ENCODE measurements at places on chromosomes 4 and X.

- peak; percentile 66 for DNase-seq
These were observed 210 bp upstream of the SMIM10L2A start for GRCh38 chrX:135421537-135421931.

GRCh38 chrX:100477958-100478357 is 67.9 kb upstream of the PCDH19 start:
- DNase-seq, result no peak

DNA sequence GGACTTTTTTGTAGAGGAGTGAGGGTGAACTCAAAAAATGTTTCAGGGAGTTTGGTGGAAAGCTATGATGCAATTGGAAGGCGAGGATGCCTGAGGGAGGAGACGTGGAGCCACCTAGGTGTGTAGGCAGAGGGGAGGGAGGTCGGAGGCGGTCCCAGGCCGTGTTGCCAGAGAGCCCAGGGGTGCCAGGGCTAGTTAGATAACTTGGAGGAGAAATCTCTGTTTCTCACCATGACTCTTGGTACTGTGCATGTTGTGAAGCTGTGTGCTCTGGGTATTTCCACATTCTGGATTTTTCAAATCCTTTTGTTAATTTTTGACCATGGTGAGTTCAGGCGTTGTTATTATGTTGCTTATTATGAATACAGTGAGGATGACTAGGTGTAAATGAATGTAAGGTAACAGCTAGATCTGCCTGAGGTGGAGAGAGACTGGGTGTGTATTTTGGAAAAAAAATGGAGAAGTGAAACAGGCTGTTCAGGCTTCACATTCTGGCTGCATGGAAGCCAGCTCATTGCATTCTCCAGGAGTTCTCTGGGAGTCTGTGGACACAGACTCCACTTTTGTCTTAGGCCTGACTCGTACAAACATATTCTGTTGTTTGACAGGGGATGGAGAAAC is 4.5 kb downstream of the RAB9A start:
- DNase-seq, result no peak

GRCh38 chr4:142840516-142841123 is 5.5 kb downstream of the INPP4B start:
- no peak for DNase-seq

- DNase-seq, result no peak
These were observed 339.8 kb downstream of the PAPSS1 start for GRCh38 chr4:107380190-107380589.

GRCh38 chr4:140857111-140857510 is 100.9 kb upstream of the TBC1D9 start:
- DNase-seq, result no peak

DNA sequence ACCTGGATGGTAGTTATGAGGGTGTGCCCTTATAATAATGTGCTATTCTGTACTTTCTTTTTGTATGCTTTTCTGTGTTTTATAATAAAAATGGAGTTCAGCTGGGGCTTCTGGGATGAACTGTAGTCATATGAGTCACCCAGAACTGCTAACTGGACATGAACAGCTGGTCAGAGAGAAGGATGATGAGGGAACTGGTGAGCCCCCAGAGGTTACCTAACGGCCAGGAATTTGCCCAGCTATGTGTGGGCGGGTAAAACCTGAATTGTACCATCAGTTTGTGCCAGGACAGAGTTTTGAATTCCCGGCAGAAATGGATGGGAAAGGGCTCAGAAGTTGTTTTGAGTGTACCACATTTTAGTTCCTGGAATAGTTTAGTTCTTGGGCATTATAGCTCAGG is 138.0 kb upstream of the USP9X start:
- DNase-seq, result no peak

GRCh38 chrX:57595381-57595811 is 3.6 kb downstream of the ZXDB start:
- DNase-seq, result no peak

- DNase-seq, result no peak
These were observed 170.8 kb downstream of the TLL1 start for GRCh38 chr4:166043801-166044200.

DNA sequence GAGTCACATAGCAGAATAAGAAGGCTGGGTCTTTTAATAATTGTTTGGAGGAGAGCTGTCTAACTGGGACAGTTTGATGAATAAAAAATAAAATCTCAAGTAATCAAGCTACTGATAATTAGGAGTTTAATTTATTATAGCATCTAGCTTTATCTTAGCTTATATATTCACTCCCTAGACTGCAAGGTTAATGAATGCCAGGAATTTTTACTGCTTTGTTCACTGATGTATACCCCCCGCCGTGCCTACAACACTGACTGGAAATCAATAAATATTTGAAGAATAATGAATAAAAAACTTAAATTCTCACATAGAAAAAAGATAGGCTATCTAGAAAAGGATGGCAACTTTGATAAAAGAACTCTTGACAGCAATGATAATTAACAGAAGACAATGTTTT is 59.7 kb downstream of the IQCM start:
- no peak for DNase-seq

GRCh38 chr4:142707401-142707800 is 138.7 kb downstream of the INPP4B start:
- DNase-seq, result no peak

GRCh38 chr4:5044341-5044740 is 6.9 kb upstream of the STK32B start:
- no peak for DNase-seq

DNA sequence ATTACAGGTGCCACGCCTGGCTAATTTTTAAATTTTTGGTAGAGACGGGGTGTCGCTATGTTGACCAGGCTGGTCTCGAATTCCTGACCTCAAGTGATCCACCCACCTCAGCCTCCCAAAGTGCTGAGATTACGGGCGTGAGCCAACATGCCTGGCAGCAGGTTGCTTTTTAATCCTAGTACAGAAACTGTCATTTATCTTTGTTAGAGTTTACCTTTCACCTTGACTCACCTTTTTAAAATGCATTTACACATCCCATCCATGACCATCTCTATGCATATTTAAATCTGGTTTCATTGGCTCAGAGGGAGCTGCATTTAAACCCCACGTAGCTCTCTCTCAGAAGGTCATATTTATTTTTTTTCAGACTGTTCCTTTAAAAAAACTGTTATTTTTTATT is 31.9 kb downstream of the SLC16A2 start:
- no peak for DNase-seq

GRCh38 chr4:113397114-113397701 is 347.8 kb downstream of the ANK2 start:
- DNase-seq, result no peak

DNA sequence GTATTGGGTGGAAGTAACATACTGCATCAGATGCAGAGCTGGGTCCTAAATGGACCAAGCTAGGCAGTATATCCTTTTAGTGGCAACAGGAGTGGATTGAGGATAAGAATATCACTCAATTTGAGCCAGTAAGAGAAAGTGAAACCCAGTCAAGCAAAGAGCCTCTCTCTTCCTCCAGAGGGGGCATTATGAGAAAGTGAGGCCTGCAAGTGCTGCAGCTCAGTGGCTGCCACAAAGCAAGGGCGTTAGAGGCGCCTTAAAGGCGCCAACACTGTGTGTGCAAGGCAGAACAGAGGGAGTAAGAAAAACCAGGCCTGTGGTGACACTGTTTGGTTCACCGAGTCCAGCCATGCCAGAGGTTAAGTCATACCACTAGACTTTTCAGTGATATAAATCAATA is 17.5 kb downstream of the STX18 start:
- no peak for DNase-seq

- peak; percentile 23 for DNase-seq
These were observed 668 bp upstream of the PTCHD1 start for GRCh38 chrX:23333842-23334520.

- DNase-seq, result no peak
These were observed 5.1 kb upstream of the MYOZ2 start for GRCh38 chr4:119130365-119131065.

DNA sequence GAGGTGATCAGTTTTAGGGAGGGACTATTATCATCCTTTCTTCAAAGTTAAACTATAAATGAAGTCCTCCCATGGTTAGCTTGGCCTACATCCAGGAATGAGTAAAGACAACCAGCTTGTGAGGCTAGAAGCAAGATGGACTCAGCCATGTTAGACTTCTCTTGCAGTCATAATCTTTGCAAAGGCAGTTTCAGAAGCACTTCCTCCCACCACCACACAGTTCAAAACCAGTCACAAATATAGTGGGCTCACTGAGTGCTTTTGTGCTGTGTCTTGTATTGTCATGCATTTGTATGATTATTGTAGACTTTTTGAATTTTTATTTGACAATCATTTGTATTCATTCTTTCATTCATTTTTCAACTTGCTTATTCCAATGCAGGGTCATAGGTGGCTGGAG is 204.5 kb downstream of the ZNF674 start:
- no peak for DNase-seq

GRCh38 chrX:41933546-41933945 is 10.2 kb upstream of the CASK start:
- no peak for DNase-seq

DNA sequence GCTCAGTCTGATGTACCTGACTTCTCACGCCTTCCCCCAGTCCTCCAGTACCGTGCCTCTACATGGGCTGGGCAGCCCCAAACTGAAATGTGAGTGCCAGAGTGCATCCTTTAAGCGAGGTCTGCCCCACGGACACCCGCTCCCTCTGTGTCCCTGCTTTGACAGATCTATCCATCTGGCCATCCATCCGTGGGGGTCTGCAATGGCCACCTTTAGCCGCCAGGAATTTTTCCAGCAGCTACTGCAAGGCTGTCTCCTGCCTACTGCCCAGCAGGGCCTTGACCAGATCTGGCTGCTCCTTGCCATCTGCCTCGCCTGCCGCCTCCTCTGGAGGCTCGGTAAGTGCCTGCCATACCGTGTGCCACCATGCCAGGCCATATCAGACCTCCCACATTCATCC is 827 bp downstream of the PORCN start:
- DNase-seq, result no peak

- DNase-seq, result peak; percentile 33
These were observed 1.4 kb upstream of the SEC24B start for GRCh38 chr4:109432203-109432602.

DNA sequence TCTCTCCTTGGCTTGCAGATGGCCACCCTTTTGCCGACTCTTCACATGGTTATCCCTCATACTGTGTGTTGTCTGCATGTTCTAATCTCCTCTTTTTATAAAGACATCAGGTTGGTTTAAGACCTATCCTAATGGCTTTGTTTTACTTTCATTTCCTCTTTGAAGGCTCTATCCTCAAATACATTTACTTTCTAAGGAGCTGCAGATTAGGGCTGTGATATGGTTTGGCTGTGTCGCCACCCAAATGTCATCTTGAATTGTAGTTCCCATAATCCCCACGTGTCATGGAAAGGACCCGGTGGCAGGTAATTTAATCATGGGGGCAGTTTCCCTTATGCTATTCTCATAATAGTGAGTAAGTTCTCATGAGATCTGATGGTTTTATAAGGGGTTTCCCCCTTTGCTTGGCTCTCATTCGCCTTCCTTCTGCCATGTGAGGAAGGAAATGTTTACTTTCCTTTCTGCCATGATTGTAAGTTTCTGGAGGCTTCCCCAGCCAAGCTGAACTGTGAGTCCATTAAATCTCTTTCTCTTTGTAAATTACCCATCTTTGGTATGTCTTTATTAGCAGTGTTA is 204.5 kb downstream of the RELL1 start:
- DNase-seq, result no peak

DNA sequence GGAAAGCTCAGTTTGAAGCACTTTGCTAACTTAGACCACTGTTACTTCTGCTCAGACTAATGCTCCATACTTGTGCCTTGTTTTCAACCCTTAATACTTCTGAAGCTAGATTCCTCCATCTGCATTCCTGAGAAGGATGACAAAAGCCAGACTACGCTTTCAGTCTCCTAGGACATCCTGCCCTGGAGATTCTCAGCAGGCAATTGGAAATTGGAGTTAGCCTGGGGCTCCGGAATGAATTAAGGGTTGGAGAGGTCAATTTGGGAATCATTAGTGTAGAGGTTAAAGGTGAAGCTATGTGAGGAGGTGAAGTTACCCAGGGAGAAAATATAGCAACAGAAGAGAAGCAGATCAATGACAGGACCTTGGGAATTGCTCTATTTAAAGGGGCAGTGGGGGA is 215.9 kb upstream of the MBNL3 start:
- no peak for DNase-seq

DNA sequence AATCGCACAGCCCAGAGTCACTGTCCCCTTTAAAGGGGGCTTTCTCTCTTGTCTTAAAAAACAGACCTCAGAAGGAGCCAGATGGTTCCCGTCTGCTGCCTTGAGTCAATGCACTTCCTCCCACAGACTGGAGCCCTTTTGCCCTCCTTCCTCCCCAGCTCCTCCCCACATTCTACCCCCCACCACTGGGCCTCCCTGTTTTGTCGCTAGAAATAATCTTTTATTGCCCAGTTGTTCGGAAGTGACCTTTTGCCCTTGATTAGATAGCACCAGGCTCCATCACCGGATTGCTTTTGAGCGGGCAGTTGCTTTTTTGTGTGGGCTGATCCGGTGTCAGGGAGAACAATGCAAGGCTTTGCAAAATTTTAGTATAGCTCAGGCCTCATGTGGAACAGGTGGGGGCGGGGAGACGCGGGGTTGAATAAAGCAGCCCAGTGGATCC is 47.7 kb downstream of the SPRY1 start:
- peak; percentile 72 for DNase-seq

DNA sequence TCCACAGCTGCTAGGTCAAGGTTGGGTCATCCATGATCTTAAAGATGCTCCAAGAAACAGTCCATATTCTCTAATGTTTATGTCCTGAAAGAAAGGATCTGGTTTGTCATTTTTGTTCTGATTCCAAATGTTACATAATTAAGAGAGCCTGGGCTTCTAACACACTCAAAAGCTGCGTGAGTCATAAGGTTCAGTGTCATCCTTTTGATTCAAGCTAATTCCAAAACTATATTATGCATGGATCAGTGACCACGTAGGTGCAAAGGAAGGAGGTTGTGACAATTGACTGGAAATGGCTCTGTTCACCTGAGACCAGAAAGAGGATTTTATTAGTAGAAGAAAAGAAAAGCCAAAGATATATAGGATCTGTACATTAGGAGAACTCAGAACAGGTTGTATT is 268.7 kb upstream of the GK2 start:
- DNase-seq, result no peak

- no peak for DNase-seq
These were observed 68.5 kb downstream of the SH3RF1 start for GRCh38 chr4:169202145-169202699.

DNA sequence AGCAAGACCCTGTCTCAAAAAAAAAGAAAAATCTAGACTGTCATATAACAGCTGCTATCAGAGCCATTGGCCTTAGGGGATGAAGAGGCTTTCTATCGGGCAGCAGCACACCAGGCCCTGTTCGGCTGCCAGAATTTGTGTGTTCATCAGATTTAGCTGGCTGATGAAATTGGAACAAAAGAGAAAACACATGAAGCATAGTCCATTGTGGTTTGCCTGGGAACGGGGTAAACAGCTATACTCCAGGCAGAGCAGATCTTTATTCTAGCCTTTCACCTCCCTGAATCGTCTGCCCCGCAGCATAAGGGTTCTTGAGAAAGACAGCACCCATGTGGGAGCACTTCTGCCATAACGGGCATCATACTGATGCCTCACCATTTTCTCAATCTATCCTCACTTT is 11.6 kb downstream of the TKTL1 start:
- DNase-seq, result no peak

- DNase-seq, result no peak
These were observed 18.2 kb upstream of the PLA2G12A start for GRCh38 chr4:109748114-109748513.

GRCh38 chr4:97770222-97770621 is 373.1 kb downstream of the STPG2 start:
- DNase-seq, result no peak

Measured in NCI-H146 (cell line).